ENCODE measurements at places on chromosomes 2 and 18.
A peak's percentile ranks its signal among the peaks of the same experiment; 100 is the strongest.

DNA sequence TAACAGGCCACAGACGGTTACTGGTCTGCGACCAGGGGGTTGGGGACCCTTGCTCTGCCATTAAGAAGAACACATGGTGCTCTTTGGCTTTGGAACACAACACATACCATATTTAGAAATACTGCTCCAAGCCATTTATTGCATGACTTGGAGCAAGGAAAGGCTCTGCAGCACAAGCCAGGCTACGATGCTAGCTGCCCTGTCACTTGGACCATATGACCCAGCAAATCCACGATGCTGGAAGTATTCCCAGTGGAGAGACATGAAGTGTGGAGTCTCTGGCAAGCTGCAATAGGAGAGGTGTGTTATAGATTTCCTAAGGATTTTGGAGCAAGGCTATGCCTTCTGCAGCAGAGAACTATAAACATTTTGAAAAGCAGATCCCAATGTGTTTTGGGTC is 171.2 kb downstream of the HAUS1 start:
- DNase-seq: no peak

- DNase-seq: no peak
These were observed 612.2 kb upstream of the SLC39A10 start for GRCh38 chr2:195044801-195045200.

DNA sequence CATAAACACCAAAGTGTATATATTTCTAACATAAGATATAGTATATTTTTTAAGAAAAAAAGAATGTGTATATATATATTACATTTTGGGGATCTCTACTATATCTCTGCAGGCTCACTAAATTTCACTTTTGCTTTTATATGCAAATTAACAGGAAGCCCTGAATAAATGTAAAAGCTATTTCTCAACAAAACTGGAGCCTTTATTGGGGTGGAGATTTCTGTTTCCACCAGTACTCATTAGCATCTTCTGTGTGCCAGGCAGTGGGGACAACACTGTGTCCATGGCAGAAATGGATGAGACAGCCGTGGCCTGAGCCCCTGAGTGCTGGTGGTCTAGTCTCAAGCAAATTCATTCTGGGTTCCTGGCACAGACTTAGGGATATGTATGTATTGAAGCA is 41.3 kb downstream of the C18orf63 start:
- no peak for DNase-seq

- no peak for DNase-seq
These were observed 44.0 kb downstream of the CIB4 start for GRCh38 chr2:26597197-26597596.

DNA sequence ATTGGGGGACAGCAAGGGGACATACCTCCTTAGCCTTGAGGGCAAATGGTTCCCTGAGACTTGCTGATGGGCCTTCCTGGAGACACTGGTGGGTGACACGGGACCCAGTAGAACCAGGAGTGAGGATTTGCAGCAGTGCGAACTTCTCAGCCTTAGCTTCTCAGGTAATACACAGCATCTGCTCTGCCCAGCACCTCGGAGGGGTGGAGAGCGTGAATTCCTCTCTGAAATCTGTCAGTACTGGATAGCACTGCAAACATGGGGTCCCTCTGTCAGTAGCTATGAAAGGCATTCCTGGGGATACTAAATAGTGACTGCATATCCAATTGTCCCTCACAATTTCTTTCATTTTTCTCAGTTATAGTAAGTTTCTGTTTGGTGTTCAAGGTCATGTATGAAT is 151.7 kb downstream of the GBX2 start:
- DNase-seq: no peak

DNA sequence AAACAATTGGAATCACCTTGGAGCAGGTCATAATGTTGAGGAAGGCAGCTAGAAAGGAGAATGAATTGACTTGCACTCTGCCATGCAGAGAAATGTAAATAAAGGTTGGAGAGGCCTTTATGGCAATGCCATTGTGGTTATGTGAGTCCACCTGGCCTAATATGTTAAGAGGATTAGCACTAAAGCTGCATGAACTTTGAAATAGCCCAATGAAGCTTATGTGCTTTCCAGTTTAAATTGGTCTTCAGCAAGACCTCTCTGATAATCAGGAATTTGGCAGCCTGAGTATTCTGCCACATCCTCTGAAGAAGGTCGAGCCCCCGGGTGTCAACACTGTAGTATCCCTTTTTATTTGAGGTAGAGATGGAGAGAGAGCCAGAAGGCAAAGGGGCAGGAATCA is 464.9 kb downstream of the CDH2 start:
- no peak for DNase-seq

DNA sequence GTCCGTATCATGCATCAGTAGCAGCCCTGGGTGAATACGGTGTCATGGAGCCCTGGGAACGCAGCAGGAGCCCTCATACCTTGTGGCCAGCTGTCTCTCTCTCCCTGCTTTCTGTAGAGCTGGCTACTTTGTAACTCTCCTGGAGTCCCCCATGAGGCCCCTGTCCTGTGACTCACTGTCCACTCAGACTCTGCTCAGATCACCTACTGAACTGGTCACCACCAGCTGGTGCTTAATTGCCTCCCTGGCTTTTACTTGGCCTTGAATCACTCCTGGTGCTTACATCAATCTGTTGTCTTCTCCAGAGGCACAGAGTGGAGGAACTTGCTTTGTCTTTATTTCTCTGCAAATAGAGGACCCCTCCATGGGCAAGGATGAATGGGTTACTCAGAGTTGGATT is 172.7 kb downstream of the HRH4 start:
- no peak for DNase-seq

GRCh38 chr2:3442185-3442584 is 62.7 kb downstream of the TRAPPC12 start:
- DNase-seq: no peak

DNA sequence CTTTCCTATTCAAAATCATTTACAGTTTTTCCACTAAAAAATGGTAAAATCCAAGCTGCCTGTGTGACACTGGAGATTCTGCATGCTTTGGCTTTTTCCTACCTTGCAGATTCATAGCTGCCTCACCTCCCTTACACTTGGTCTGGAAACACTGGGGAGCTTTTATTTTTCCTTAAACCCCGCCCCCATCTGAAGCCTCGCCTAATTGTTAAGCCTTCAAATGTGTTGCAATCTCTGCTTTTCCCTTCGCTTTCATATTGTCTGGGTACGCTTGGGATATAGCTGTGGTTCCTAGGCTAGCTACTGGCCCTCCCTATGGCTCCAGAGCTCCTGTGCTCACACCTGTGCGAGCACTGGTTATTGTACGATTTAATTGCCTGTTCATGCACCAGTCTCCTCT is 942.4 kb upstream of the GYPC start:
- DNase-seq: no peak

GRCh38 chr2:53559302-53559966 is 208.2 kb upstream of the CHAC2 start:
- peak; percentile 72 for DNase-seq

DNA sequence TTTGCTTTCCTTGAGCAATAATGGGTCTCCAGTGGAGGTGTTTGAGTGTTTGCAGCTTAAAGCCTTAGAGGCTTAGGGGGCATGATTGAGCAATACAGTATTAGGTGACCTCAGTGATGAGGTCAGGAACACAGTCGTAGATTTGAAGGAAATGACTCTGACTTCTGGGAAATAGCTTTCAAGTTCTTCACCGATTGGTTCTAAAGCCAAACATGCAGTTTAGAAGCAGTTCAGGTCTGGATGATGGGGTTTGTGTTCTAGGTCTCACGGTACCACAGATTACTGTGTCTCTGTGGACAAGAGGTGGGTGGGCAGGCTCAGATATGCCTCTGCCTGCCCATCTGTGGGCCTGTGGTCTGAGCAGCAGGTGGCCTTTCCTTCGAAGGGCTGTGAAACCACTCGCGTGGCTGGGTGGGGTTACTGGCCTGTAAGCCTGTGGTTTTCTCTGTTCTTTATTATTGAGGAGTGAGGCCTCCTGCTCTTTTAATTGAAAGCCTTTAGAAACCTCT is 7.8 kb downstream of the MTHFD2 start:
- DNase-seq: no peak

GRCh38 chr2:28662044-28662443 is 89.6 kb upstream of the PPP1CB start:
- peak; percentile 64 for DNase-seq

GRCh38 chr2:171334946-171335345 is 98.8 kb downstream of the METTL8 start:
- DNase-seq: no peak

DNA sequence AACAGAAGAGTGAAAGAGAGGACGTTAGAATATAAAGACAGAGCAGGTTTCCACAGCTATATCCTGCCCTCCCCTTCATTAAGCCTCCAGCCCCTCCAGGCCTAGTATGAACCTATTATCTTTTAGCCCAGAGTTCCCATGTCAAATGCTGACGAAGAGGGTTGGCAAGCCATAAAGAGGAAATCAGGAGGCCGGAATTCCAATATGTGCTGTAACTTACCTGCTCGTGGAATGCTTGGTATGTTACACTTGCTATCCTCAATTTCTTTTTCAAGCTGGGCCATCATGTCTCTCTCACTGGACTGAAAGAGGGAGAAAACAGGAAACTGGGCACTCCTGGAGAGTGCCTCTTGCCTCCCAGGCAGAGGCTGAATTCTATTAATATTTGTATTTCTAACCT is 264.1 kb downstream of the TRIB2 start:
- DNase-seq: no peak

DNA sequence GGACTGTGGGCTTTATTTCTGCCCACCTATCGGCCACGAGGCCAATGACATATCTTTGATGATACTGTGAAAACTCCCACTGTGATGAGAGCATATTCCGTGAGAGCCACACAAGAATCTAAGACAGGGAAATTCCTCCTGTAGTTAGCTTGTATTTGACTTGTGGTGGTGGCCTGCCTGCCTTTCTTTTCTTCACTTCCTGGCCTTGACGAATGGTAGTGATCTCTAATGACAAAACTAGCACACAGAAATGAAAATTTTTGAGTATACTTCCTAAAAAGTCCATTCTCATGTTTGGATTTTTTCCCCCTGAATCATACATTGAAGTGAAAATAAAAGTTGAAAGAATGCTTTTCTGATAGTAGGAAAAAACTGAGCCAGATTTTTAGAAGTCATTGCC is 94.4 kb downstream of the MGAT5 start:
- DNase-seq: no peak

DNA sequence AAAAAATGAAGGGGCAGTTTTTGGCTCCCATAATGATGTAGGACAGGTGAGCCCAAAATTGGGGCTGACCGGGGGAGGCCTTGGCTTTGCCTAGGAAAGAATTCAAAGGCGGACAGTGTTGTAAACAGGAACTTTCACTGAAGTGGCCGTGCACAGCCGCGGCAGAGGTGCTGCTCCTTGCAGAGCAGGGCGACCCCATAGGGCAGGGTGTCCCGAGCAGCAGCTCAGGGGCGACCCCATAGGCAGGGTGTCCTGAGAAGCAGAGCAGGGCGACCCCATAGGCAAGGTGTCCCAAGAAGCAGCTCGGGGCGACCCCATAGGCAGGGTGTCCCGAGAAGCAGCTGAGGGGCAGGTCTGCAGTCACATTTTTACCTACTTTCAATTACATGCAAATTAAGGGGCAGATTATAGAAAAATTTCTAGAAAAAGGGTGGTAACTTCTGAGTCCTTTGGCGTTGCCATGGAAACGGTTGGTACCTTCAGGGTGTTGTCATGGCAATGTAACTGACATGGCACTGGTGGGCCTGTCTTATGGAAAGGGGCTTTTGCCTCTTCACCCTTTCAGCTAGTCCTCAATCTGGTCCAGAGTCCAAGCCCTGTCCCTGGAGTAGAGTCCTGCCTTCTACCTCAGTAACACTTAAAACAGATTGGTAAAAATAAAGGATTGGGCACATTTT is 134.5 kb downstream of the FBXO15 start:
- DNase-seq: no peak

- no peak for DNase-seq
These were observed 91.1 kb downstream of the CABLES1 start for GRCh38 chr18:23226391-23226790.

- no peak for DNase-seq
These were observed 268.3 kb upstream of the REG3G start for GRCh38 chr2:78757191-78757590.

- DNase-seq: no peak
These were observed 210.2 kb downstream of the MC4R start for GRCh38 chr18:60162388-60162787.

GRCh38 chr18:79876497-79876896 is 75.0 kb downstream of the SLC66A2 start:
- peak; percentile 22 for DNase-seq

GRCh38 chr2:64144057-64145013 is at the start of gene PELI1:
Gene PELI1 (minus strand): TSS chr2:64144420. CDS start chr2:64108310, 36,110 bp downstream.
- peak; percentile 92 for DNase-seq

- DNase-seq: no peak
These were observed at the start of gene C2orf66 for GRCh38 chr2:196809260-196809659. Gene C2orf66 (minus strand): TSS chr2:196809355. CDS start chr2:196809336, 19 bp downstream.

GRCh38 chr18:66078925-66079800 is 328.4 kb downstream of the CDH7 start:
- DNase-seq: no peak

- DNase-seq: no peak
These were observed 696.5 kb downstream of the TDRD15 start for GRCh38 chr2:21820271-21820670.

DNA sequence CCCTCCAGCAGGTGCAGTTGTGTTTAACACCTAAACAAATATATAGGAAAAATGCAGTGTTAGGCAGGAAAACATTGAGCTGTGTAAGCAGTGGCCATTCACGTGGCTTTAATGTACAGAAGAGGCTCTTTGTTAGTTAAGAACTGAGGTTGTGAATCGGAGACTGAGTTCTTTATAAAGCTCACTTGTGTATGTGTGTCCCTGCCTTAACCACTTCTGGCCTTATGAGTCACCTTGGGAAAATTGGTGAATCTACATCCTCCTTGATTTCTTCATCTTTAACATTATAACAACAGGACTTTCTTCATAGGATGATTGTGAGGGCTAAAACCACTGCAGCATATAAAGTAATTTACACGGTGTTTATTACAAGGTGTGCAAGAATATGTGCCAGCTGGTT is 188.4 kb upstream of the TPO start:
- DNase-seq: no peak

Data from epithelial cell of prostate (primary cell).